ENCODE measurements at places on chromosomes 13 and 19. TPM values are rescaled to one million over a fixed set of nuclear protein-coding genes. Genes with fewer than 3 reads are reported as not detected.

DNA sequence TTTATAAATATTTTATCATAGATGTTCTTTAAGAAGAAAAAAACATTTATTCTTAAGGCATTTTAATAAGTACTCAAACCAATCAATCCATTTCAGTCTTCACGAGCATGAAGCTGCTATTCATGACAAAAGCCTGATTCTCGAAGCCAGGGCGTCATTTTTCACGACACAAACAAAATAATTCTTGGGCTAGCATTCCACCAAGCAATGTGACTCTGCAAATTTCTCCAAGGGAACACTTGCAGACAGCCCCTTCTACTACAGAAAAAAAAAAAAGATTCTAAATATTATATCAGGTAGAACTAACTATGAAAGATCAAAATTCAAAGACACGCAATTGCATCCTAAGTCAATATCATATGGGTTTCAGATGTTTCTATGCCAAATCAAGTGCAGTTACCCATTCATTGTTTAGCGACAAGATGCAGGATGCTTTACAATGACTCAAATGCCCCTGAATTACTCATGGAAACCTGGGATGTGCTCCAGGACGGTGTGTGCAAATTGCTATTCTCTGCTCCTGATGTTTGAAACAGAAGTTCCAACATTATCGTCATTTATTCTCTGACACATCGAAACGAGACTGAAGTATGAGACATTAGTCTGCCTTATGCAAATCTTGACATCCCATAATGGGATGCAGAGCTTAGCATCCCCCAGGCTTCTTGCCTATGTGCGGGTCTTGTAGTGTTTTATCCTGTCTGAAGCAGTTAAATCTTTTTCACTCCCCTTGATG is 517.7 kb downstream of the MYO16 start:
- DNase-seq: no peak

DNA sequence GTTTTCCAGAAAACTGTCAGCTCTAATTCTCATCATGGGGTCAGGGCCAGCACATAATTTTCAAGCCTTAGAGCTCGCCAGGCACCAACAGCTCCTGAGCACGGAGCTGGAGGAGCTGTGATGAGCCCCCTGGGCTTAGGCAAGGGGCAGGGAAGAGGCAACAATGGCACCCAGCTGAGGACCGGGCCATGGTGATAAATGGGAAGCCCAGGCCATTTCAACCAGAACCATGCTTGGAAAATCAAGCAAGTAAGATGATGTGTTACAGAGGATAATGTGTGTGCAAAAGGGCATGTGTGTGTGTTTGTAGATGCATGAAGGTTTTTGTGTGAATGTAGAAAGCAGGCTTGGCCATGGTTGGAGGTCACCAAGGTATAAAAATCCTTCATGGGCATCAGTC is 66.8 kb upstream of the UBAC2 start:
- DNase-seq: no peak

- DNase-seq: no peak
Observed at GRCh38 chr13:109627649-109628048, 158.7 kb downstream of the IRS2 start.

Gene ZNF723
- total RNA-seq: not detected

Gene DOCK9
- total RNA-seq: 23.0 TPM

All from H9 (cell line).